Foreskin keratinocyte (primary cell): ENCODE measurements at places on chromosomes 12 and 14.

DNA sequence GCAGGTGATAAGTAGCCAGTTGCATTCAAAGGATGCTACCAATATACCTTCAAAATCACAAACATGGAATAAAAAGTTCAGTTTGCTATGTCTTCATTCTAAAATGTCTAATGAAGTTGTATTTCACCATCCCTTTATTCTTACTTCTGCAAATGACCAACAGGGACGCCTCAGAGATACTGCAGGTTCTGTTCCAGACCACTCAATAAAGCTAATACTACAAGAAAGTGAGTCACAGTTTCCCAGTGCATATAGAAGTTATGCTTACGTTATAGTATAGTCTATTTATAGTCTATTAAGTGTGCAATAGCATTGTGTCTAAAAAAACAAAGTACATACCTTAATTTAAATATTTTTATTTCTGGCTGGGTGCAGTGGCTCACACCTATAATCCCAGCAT, 29.3 kb upstream of the EIF5 start:
- DNase-seq: no peak

DNA sequence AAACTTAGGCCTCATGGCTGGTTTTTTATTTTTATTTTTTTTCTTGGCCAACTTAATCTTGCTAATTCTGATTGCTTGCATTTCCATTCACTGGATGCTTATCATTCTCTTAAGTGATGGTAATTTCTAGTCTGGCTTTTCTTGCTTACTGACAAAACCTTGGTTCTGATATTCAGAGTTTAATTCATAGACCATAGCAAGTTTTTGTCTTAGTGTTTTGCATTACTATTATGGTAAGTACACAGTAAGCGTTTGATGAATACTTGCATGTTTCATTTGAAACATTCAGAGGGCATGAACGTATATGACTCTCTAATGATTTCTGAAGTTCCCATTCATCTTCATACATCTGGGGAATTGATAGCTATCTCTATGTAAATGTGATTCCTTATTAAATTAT, 55.8 kb downstream of the GPHN start:
- no peak for DNase-seq

- DNase-seq: no peak
Observed at GRCh38 chr14:104878582-104878981, 13.5 kb downstream of the CEP170B start.

GRCh38 chr12:28601570-28602058, 411.4 kb downstream of the CCDC91 start:
- no peak for DNase-seq

GRCh38 chr12:80271780-80272179, 172.3 kb upstream of the PTPRQ start:
- no peak for DNase-seq

GRCh38 chr14:69574263-69574953, at the start of gene CCDC177:
CCDC177 (minus strand) TSS chr14:69574871; CDS start chr14:69573622, 1,249 bp downstream.
- no peak for DNase-seq

GRCh38 chr12:55983232-55983842, 9.5 kb downstream of the RAB5B start:
- DNase-seq: no peak

DNA sequence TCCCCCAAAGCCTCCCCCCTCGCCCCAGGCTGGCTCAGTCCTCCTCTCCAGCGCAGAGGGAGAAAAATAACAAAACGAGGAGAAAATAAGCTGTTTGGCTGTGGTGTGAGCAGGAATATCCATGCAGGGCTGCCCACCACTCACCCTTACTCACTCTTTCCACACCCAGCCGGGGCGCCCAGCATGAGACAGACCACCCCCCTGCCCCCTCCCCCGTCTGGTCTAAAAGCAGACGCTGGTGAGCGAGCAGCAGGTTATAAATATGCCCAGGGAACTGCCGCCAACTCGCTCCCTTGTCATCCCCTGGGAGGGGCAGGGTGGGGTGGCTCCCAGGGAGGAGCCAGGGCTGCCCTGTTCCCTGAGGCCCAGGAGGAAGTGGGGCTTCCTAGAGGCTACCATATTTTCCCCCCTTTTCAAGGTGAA, 7.4 kb downstream of the WNT1 start:
- no peak for DNase-seq

DNA sequence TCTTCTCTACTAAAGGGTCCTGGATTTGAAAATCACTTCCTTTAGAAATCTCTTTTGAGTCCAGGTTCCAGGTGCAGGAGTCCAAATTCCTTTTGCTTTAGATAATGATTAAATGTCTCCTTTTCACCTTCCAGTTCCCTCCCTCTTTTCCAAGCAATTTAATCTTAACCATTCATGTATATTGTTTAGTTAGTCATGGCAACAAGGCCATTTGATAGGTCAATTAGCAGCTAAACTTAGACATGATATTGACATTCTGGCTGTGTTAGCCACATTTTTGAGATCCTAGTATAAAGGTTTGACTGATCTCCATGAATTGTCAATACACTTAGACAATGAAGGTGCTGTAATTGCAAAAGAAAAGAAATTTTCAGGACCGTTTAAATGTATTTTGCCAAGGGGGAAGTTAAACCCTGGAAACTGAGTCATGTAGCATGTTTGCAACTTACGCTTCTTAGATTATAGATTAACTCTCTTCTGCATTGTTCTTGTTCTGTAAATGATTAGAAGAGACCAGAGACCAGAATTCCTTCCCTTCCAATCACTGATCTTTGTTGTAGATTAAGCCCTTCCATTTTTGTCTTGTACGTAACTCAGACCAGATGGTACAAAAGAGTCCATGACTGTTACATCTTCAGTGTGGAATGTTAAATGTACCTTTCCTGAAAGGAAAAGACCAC, 12.4 kb upstream of the C12orf75 start:
- no peak for DNase-seq

- DNase-seq: no peak
Observed at GRCh38 chr14:95196268-95196667, 38.9 kb upstream of the DICER1 start.

DNA sequence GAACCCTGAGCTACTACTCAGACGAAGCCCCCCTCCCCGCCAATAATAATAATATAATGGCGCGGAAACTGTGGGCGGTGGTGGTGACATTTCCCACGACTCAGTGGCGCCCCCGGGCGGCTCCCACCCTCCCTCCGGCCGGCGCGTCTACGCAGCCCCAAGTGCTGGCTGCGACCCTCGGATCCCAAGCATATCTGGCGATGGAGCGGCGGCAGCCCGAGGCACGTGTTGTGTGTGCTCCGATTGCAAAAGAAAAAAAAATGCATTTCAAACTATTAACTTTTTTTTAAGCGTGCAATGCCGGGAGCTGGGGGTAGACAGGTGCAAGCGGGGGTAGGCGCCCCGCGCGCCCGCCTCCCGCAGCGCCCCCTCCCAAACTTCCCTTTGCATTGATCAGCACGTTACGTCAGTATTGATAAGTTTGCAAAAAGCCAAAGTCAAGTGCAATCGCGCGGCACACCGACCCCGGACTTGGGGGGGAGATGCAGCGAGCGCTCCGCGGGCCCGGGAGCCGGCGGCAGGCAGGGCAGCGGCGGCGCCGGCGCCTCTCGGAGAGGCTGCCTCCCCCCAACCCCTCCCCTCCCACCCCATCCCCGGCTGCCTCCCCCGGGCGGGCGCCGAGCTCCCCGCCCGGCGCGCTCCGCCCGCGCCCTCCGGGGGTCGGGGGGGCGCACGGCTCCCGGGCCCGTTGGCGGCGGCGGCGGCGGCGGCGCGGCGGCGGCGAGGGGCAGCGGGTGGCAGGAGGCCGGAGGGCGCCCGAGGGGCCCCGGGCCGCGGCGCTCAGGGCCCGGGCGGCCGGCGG, 113.1 kb upstream of the MYL2 start:
- DNase-seq: no peak

- DNase-seq: no peak
Observed at GRCh38 chr14:88868558-88869159, 44.2 kb downstream of the TTC8 start.

GRCh38 chr14:106276326-106277267, 750.2 kb downstream of the TMEM121 start:
- DNase-seq: no peak

GRCh38 chr12:26245175-26245942, 50.0 kb downstream of the SSPN start:
- DNase-seq: no peak

DNA sequence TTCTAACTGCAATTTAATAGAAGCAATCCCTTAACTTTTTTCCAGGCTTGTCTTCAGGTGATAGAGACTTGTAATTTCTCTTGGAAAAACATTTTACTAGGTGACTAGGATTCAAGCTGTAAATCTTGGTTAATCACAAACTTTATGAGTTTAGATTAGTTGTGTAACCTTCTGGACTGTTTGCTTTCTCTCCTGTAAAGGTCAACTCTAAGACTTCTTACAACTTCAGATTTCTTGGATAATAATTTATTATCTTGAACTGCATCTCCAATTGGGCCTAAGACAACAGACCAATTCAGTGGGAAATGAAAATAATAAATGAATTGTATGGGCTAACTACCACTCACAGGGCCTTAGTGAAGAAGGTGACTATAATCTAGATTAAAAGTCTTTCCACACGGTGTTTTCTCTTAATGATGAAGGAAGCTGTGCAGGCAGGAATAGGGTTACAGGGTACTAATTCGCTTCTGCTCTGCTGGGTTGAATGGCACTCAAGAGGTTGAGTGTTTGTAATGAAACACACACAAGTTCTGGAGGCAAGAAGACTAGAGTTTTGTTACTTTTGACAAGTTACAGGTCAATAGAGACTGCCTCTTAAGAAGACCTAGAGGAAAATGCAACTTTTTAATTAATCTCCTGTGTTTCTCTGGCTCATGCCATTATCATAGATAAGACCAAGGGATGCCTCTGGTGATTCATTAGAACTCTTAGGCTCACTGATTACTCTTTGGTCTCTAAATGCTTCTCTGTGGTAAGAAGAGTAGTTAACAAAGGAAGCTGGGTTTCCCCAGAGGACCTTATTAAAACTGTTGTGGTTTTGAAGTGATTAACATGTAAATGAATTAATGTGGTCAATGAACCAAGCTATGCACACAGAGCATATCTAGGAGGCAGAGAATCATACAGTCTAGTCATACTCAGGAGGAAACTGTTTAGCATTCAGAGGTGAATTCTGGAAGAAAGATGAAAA, 30.0 kb upstream of the OR4E1 start:
- DNase-seq: peak; percentile 12

GRCh38 chr14:102772781-102773570, 4.3 kb upstream of the TRAF3 start:
- no peak for DNase-seq

GRCh38 chr12:67968321-67968720, 20.9 kb upstream of the IFNG-AS1 start:
- DNase-seq: no peak

- DNase-seq: no peak
Observed at GRCh38 chr14:73526036-73526984, 10.6 kb upstream of the ACOT1 start.

DNA sequence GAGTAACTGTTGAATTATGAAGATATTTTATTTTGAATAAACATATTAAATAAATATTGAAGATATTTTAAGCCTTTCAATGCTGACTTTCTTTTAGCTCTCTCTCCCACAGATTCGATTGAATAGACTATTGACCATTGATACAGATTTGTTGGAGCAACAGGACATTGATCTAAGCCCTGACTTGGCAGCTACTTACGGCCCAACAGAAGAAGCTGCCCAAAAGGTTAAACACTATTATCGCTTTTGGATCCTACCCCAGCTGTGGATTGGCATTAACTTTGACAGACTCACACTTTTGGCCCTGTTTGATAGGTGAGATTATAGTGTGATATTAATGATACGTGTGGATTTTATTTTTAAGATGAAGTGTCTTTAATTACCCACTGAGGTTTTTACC, 105.6 kb downstream of the PCNX1 start:
- no peak for DNase-seq

DNA sequence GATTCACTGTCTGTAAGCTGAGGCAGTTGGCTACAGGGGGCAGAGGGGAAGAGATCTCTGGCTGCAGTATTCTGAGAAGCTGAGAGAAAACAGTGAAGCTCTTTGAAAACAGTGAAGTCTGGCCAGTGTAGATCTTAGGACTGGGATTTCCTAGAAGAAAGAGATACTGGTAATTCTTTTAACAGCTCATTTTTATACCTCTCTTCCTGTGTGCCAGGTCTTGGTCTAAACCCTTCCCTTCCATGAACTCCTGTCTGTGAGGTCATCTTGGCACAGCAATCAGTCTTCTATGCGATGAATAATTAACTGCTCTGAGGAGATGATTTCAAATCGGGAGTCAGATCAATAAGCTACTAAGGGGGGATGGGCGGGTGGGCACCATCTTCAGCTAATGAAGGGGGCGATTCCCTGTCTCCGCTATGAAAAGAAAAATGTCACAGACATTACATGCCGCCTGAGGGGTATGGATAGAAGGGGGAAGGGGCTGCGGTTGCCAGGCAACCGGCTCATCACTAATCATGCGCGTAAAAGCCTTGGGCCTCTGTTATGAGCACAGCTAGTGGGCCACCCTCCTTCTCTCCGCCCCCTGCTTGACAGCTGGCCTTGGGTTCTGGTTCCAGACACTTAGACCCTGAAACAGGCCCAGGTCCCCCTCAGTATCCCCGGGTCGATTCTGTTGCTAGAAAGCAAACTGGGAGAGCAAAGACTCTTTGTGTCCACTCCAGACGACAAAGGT, 75.3 kb upstream of the CEP83 start:
- DNase-seq: no peak

DNA sequence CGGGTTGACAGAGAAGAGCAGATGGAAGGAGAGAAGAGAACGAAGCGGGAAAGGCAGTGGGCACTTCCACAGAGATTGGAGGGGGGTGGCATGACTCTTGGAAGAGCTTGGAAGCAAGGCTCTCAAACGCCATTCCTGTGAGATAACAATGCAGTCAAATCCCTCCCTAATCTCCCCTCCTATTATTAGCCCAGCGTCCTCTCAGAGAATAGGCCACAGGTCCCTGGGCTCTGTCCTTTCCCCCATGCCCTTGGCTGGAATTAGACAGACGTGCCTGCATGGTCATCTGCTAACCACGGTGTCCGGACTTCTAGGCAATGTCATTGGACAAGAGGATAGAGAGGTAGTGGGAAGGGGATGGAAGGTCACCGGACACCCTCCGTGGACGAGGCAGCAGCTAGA, 8.0 kb upstream of the MYH7 start:
- no peak for DNase-seq

- DNase-seq: peak; percentile 75
Observed at GRCh38 chr12:31944299-31944698, 14.9 kb upstream of the RESF1 start.

DNA sequence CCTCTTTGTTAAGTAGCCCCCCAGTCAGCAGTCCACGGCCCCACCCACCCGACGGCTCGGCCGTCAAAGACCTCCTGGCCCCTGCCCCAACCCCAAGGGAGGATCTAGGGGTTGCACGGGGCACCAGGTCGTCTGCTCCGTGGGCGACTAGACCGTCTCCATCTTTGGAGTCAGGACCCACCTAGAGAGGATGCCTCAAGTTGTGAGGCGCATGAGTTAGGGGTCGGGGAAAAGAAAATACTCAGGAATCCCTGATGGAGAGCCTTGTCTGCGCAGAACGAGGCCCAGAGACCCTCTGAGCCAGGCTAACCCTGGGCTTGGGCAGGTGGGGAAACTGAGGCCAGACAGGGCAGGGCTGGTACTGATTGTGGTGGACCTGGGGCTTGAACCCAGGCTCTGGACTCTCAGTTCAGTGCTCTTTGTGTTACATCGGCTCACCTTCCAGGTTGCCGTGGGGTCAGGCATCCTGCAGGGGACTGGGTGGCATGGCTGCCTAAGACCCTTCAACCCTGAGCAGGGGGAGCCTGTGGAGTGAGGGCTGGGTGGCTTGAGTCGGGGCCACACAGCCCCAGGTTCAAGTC, 839 bp downstream of the OTUB2 start:
- DNase-seq: no peak
